ENCODE measurements at places on chromosomes 5 and 9.
A peak's percentile ranks its signal among the peaks of the same experiment; 100 is the strongest.

DNA sequence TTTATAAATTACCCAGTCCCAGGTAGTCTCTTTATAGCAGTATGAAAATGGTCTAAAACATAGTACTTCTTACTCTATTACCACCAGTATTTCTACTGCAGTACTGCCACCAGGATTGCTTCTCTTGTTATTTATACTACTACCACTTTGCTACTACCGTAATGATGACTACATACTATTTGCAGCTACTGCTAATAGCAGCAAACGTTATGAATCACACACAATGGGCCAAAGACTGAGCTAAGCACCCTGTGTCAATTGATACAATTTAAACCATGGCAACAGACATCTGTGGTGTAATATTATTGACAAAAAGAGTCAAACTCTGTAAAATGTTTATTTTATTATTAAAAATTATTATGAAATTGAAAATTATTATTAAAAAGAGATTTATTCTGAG, 15.3 kb upstream of the KIF12 start:
- DNase-seq, result no peak

- DNase-seq, result no peak
These were observed 261.6 kb downstream of the NFIB start for GRCh38 chr9:14052359-14052758.

DNA sequence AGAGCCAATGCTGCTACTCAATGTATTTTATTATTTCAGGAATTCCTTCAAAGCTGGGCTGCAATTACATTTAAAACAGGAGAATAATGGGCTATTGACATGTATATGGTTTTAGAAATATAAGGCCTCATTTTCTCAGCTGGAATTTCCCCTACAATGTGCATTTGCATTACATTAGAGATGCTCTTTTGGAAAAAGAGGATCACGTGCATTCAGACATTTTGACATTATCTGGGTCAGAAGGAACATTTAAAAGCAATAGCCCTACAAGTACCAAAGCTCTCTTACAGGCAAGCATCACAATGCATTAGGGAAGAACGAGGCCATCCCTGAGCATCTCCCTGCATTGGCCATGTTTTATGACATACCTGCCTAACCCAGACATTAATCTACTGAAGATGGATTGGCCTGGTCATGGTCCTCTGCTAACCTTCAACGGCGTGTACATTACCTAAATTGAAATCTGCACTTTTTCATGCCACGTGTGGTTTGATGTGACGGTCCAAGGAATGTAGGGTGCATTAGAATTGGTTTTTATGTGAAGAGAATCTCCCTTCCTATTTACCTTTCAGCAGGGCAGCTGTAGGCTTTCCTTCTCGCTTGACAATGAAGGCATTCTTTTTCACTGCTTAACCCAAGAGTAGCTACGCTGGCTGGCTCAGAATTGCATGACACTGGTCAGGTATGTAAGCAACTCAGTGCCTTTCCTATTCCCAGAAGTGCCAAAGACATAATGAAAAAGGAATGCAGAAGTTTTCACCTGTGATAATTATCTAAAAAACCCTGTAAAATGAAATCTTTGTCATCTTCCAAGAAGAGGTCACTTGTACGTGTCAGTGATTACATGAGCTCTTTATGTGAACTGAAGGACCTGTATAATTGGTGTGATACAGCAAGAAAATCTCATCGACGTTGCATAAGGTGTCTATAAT, 212.3 kb upstream of the MPDZ start:
- no peak for DNase-seq

DNA sequence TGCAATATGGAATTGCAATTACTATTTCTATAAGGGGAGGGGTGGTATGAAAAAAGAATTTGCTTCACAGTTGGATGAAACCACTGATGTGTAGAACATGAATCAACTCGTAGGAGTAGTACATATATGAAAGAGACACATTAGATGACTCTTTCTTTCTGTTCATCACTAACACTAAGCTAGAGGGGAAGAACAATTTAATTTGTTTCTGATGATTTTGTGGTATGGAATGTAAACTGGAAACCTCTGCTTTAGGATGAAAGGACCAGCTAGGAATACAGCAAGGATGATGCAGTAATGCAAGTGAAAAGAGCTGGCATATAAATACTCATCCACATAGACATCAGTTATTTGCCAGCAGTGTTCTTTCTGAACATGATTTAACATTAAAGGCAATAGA, 113.4 kb downstream of the PAPPA start:
- DNase-seq, result no peak

DNA sequence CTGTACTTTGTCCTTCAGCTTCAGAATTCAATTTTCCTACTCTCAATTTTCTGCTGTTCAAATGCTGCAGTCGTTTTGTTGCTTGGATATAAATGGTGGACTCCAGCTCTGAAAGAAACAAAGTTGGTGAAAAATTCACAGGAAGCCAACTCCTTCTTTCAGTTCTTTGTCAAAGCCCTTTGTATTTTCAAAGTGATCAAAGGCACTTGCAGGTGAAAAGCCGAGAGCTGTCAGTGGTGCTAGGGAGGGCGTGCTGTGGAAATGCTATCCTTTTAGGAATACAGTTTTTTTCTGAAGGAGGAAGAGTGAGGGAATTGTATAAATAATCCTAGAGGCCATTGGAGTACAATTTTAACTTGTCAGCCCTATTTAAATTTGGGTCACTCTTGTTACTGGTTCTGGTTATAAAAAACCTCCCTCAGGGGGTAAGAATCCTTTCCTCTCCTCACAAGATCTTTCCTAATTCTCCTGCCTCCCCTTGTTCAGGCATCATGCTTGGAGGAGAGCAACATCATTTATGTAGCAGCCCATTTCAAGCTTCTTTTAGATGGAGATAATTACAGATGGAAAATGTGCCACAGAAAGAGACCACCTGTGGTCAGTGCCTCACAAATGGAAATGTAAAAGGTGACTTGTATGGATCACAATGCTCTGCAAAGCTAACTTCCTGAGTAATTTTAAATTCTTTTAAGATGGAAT, 62.5 kb upstream of the GHR start:
- no peak for DNase-seq

- peak; percentile 19 for DNase-seq
These were observed 6.7 kb upstream of the ANKRD18B start for GRCh38 chr9:33517373-33517772.

DNA sequence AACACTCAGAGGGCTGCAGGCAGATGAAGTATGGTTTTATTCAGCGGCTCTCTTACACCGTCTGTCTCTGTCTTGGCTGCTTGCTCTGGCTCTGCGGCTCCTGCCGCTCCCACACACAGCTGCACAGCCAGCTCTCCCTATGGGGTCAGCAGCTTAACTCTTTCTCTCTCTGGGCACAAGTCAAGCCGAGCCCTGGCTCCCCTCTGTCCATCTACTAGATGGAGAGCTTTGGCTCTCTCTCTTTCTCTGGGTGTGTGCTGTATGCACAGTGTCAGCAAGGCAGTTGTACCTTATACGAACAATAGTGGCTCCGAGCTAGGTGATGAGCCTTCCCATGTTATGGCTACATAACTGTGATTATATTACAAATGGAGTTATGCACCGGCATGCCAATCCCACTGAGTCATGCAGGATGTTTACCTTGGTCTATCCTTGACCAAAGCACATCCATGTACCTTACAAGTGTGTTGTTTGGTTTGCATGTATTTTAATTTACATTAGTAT, 19.3 kb upstream of the PPP2CA start:
- DNase-seq, result no peak

DNA sequence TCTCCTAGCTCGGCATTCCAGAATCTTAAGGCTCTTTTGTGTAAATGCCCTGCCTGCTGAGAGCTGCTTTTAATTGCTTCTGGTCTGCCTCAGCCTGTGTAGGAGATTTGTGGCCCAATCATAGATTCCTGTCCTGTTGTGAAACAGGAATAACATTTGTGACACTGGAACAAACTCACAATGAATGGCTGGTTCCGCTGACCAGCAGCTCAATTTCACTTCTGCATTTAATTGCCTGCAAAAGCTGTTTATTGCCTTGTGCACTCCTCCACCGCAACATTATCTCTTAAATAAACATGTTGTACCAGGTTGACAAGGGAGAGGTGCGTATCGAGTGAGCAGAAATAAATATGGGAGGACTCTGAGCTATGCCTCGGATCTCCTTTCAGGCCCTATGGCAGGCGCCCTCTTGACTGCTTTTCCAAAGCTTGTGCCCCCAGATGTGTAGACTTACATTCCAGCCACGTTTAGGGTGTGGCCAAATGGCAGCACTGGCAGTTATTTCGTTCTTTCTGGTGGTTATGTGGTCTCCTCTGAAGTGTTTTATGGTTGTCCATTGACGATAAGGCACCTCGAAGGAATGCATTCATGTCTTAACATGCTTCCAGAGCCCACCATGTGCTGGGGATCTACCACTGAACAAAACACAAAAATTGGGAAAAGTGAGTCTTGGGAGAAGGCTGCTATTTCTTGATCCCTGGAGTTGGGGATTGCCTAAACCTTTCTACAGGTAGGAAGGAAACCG, 58.1 kb downstream of the DMRT1 start:
- no peak for DNase-seq

GRCh38 chr5:7087719-7088297, 308.1 kb upstream of the ADCY2 start:
- DNase-seq, result no peak

- no peak for DNase-seq
These were observed 135.5 kb downstream of the PRKACG start for GRCh38 chr9:68878450-68878849.

GRCh38 chr5:56012281-56012963, 17.7 kb upstream of the IL6ST start:
- DNase-seq, result peak; percentile 66
